ENCODE measurements at places on chromosomes 3 and 15.

- no peak for DNase-seq
Observed at GRCh38 chr15:92947071-92947730, 47.1 kb downstream of the CHD2 start.

GRCh38 chr15:32887090-32887489 lies 169.3 kb downstream of the GREM1 start:
- no peak for DNase-seq

DNA sequence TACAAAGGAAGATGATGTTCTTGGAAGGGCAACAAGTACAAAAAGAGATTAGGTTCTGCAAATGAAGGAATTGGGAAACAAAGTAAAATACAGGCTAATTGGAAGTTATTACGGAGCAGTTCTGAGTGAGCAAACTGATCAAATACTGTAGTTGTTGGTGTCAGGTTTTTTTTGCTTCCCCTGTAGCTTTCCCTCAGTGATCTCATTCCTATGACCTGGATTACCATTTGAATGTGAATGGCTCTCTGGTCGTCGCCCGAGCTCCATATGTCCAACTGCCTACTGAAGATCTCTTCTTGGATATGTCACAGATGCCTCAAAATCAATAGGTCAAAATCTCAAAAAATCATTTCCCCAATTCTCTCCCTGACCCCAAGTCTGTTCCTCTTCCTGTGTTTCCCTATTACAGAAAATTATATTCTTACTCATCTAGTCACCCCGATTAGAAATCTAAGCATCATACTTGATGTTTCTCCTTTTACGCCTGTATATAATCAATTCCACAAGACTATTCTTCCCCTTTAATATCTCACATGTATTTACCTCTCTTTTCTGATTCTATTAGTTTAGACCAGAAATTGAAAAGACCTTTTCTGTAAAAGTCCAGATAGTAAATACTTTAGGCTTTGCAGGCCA lies 29.0 kb downstream of the GOLM2 start:
- DNase-seq, result no peak

DNA sequence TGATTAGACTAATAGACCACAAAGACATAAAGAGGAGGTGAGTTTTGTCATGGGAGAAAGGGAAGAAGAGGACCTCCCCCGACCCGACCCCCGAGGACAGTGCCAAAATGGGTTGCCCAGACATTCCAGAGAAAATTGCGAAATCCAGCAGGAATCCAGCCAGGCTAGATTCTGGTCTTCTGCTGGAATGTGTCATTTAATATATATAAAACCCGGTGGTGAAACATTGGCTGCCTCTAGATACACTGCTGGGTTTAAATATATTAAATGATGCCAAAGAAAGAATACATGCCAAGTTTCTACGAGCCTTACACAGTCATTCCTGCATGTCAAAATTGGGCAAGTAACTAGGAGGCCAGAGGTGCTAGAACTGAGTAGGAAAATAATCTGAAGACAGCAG lies 45.3 kb upstream of the SPESP1 start:
- no peak for DNase-seq

DNA sequence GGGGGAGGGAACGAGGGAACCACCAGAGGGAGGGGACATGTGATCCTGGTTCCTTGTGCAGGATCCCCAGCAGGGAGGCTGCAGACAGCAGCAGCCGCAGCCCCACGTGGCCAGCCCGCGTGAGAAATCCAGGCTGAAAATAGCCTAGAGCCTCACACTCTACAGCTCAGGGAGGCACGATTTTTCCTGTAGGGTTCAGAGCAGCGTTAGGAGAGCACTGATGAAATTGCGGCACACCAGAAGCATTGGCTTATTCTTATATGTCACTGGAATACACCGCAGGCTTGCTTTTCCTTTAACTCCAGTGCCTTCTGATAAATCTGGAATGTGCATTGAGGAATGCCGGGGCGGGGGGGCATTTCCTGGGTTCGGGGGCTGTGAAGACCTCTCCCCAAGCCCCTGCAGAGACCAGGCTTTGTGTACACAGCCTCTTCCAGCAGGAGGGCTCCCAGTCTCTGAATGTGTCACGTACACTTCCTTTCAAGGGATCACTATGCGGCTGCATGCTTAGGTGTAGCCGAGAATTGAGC lies 193.0 kb downstream of the ATP10A start:
- peak; percentile 26 for DNase-seq

DNA sequence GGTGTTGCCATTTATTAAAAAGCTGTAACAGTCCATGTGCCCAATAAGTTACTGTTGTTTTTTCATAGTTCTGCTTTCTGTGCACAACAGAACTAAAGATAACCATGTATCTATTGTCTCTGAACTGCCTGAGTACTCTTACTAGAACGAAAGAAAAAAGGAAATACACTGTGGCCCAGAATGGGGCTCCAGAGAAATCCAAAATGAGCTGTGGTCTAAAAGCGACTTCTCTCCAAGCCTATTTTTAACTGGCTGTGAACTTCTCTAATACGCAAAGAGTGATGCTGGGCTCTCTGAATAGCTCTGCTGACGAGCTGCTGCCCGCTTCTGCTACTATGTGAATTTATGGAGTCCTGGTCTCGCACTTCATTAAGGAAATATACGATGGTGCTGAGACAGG lies 56.2 kb upstream of the LPP start:
- no peak for DNase-seq

- DNase-seq, result no peak
Observed at GRCh38 chr3:100761951-100762350, 52.7 kb downstream of the TFG start.

- DNase-seq, result no peak
Observed at GRCh38 chr3:50445919-50446318, 57.5 kb downstream of the CACNA2D2 start.

DNA sequence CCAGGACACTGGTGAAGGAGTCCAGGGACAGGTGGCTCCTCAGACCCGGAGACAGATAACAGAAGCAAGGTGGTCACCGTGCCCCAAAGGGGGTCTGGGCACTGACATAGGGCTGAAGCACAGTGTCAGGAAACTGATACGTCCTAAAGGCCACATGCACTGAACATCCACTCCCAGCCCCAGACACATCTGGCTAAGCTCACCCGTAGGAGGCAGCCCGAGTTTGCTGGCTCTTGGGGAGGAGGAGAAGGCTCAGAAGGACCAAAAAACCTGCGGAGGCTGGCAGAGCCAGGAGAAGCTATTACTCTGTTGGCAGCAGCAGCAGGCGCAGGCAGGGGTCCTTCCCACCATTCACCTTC lies 1.2 kb downstream of the CACNA2D2 start:
- no peak for DNase-seq

- no peak for DNase-seq
Observed at GRCh38 chr15:70558406-70559264, 204.7 kb downstream of the UACA start.

DNA sequence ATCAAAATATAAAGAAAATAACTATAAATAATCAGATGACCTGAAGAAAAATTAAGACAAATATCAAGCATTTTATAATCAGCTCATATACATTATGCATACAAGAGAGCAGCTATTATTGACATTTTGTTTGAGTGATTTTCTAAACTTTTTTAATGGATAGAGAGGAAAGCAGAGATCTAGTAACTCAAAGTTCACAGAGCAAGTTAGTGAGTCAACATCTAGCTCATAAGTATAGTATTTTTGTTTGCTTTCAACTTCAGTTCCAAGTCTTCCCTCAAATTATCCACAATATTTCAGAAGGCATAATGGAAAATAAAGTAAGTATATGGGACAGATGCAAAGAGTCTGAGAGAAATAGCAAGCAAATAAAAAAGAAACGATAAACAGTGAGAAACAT lies 470.1 kb upstream of the ALCAM start:
- DNase-seq, result no peak

DNA sequence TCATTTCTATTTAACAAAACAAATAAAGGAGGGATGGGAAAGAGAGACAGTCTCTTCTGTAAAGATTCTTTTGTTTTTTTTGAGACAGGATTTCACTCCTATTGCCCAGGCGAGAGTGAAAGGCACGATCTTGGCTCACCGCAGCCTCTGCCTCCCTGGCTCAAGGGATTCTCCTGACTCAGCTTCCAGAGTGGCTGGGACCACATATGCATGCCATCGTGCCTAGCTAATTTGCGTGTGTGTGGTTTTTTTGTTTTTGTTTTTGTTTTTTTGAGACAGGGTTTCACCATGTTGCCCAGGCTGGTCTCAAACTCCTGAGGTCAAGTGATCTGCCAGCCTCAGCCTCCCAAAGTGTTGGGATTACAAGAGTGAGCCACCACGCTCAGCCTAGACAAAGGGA lies 23.3 kb downstream of the STAG1 start:
- DNase-seq, result no peak

- no peak for DNase-seq
Observed at GRCh38 chr3:42545284-42545900, 36.4 kb downstream of the SEC22C start.

DNA sequence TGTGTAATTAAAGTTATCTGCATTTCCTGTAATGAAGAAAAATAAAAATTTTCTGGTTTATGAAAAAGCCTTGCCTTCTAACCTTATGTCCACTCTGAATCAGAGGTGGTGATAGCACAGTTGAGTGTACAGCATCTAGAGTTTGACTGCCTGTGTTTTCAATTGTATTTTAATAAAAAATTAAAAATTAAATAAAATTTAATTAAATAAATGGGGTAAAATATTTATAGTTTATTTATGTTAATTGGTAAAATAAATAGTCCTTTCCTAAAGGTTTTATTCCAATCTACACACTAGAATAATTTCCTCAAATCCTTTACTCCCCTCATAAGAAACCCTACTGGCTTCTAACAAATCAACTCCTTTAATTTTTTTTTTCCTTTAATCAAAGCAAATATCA lies 111.8 kb upstream of the MYO5C start:
- DNase-seq, result no peak

- DNase-seq, result no peak
Observed at GRCh38 chr3:129822241-129822640, 71.3 kb downstream of the TMCC1 start.

DNA sequence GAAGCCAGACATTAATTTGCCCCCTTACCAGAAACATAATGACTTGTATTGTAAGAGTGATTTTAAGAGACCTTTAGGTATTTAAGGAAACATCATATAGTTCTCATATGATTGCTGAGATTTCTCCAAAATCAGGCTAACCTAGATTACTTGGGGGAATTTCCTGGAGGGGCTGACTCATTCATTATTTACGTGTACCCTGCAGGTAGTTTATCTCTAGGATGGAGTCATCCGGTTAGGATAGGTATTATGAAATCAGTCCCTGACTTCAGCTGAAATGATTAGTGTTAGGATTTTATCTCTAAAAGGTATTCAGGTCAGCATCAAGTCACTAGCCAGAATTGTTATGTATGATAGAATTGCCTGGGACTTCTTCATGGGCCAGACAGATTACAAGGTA lies 97.5 kb downstream of the TCF12 start:
- DNase-seq, result no peak

- DNase-seq, result no peak
Observed at GRCh38 chr3:119042162-119042561, 7.5 kb upstream of the IGSF11 start.

DNA sequence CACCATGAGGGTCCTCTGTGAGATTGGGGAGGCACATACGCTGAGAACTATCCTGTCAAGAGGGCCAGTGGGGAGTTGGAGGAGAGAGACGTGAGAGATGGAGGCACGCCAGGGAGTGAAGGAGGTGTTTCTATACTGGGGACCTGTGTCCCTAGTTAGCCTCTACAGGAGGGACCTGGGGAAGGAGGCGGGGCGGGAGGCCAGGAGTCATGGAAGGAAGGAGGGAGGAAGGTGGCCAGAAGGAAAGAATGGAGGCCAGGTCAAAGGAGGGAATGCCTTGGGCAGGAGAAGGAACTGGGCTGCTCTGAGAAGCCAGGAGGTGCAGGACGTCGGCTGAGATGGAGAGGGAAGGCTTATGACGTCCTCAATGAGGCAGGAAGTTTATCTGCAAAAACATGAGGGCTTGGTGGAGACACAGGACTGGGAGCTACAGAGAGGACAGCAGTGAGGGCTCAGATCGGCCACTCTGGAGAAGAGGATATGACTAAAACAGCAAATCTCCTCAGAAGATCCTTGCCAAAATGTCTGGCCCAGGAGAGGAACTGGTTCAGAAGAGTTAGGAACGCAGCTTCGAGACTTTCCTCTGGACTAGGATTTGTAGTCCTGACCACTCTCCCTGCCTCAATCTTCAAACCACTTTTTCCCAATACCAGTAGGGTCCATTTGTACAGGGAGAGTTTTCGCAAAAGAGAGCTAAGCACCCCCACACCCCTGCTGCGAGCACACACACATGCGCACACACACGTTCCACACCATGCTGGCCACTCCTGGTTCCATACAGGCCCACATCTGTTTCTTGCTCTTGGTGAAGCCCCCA lies 59.9 kb downstream of the ADCY5 start:
- DNase-seq, result no peak

- no peak for DNase-seq
Observed at GRCh38 chr3:69088063-69088462, 3.3 kb downstream of the ARL6IP5 start.

DNA sequence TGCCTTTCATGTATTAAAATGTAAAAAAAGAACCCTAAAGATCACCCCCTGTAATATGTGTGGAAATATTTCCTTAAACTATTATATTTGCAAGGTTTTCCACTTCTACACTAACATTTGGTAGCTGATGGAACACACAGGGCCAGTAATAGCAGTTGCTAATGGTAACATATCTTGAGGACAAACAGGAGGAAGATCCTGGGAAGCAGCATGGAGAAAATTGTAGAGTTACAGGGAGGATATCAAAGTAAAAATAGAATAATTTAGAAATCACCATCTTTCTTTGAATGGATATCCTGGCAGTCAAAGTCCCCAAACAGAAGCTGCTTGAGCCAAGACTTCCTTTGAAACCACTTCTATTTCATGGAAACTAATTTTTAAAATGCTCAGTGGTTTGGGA lies 29.5 kb upstream of the OSTN start:
- DNase-seq, result no peak

GRCh38 chr3:139234491-139234890 lies 109.3 kb upstream of the MRPS22 start:
- DNase-seq, result no peak

GRCh38 chr3:179510496-179510895 lies 52.2 kb upstream of the ACTL6A start:
- DNase-seq, result no peak

DNA sequence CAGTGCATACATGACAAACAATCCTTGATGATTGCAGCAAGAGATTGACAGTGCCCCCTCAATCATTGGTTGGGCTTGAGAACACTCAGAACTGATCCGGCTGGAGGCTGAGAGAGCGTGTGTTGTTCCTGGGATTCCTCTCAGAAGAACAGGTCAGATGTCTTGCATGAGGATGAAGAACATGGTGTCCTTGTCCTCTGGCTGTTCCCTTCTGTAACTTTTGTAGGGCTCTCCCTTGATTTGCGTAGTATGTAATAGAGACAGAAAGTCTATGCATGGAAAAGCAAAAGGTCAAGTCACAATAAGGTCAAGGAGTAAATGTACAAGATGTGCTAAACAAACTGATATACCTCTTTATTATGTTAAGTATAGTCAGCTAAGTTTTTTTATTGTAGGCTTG lies 8.2 kb downstream of the CHST2 start:
- no peak for DNase-seq

- DNase-seq, result no peak
Observed at GRCh38 chr15:80106051-80106450, 46.6 kb downstream of the ZFAND6 start.
